ENCODE measurements at places on chromosomes 5 and 9. TPM values are rescaled to one million over a fixed set of nuclear protein-coding genes. Genes with fewer than 3 reads are reported as not detected.

The ZNF618 gene
- total RNA-seq, result 28.5 TPM

DNA sequence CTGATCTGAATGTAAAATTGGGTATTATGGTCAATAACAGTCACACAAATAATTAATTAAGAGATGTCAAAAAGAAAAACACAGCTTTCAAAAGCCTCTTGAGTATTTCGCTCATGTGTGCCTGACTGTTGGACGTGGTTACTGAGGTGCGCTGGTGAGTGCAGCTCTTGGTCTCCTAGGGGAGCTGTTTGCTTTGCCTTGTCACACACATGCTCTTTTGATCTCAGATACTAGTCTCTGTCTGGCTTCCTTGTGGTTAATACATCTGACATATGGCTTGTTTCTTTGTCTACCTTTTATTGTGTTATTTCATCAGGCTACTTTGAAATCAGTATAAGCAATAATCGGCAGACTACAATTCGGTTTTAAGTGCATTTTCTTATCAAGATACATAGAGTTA is 51.5 kb downstream of the PCSK1 start:
- H3K27me3 ChIP-seq, result no peaks in the 10 kb centered on the region
- H3K36me3 ChIP-seq, result no peaks in the 10 kb centered on the region
- no peak overlapping the region for H3K4me3 ChIP-seq
- no peak for DNase-seq

DNA sequence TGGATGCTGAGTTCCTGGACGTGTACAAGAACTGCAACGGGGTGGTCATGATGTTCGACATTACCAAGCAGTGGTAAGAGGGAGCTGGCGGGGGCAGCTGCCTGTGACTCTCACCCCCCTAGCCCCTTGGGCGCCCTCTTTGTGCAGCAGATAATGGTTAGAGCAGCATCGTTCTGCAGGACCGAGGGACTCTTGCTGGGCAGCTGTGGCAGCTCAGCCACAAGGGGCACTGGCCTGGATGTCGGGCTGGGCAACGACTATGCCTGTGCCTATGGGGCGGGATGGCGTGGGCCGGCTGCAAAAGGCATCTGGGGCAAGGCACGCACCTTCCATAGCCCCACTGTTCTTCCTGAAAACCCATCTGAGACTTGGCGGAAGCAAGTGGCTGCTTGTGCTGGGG is 12.9 kb upstream of the AJM1 start:
- H3K4me1 ChIP-seq, result no peaks in the 10 kb centered on the region
- DNase-seq, result no peak
- no peak overlapping the region for H3K27ac ChIP-seq
- H3K27me3 ChIP-seq, result no peaks in the 10 kb centered on the region
- no peak overlapping the region for H3K4me3 ChIP-seq

DNA sequence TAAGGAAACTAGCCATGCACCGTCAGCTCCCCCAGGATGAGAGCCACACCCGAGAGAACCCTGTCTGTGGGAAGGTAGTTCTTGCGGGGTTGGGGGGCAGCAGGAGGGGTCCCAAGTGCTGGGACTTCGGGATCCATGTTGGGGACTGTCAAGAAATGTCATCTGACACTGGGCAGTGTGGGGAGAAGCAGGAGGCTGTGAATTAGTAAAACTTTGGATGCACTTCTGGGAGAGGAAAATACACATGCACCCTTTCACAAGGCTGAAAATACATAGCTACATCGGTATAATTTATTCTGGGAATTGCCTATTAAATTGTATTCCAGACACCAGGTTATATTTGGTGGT is 109.6 kb upstream of the RPS23 start:
- DNase-seq, result no peak
- no peak overlapping the region for H3K4me3 ChIP-seq
- H3K36me3 ChIP-seq, result no peaks in the 10 kb centered on the region
- H3K27ac ChIP-seq, result no peak overlapping the region
- no peaks in the 10 kb centered on the region for H3K4me1 ChIP-seq

- no peaks in the 10 kb centered on the region for H3K4me1 ChIP-seq
- no peak for DNase-seq
- H3K27me3 ChIP-seq, result no peaks in the 10 kb centered on the region
- no peak overlapping the region for H3K27ac ChIP-seq
- H3K4me3 ChIP-seq, result no peak overlapping the region
These were observed 339.6 kb downstream of the TRIM36 start for GRCh38 chr5:114830114-114830513.

DNA sequence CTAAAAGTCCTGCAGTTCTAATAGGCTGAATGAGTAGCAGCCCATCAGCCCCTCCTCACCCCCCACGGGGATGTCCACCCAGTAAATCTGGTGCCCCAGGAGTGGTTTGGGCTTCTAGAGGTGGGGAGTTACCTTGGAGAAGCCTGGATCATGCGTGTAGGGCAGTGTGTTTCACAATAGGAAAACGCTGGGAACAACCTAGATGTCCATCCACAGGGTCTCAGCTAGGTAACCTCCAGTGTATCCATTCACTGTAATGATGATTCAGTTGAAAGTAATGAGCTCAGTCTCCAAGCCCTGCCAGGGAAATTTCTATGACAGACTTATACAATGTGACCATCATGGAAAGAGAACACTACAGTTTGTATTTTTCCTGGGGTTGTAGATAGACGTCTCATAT is 51.8 kb downstream of the NDST1 start:
- no peak for DNase-seq
- no peaks in the 10 kb centered on the region for H3K27me3 ChIP-seq
- H3K36me3 ChIP-seq, result no peaks in the 10 kb centered on the region
- H3K4me1 ChIP-seq, result peaks cover 6% of the 10 kb centered on the region
